ENCODE measurements at places on chromosomes 11 and 22.
A peak's percentile ranks its signal among the peaks of the same experiment; 100 is the strongest.

- peak; percentile 51 for DNase-seq
Measured at GRCh38 chr11:11281626-11282025, 71.4 kb downstream of the CSNK2A3 start.

DNA sequence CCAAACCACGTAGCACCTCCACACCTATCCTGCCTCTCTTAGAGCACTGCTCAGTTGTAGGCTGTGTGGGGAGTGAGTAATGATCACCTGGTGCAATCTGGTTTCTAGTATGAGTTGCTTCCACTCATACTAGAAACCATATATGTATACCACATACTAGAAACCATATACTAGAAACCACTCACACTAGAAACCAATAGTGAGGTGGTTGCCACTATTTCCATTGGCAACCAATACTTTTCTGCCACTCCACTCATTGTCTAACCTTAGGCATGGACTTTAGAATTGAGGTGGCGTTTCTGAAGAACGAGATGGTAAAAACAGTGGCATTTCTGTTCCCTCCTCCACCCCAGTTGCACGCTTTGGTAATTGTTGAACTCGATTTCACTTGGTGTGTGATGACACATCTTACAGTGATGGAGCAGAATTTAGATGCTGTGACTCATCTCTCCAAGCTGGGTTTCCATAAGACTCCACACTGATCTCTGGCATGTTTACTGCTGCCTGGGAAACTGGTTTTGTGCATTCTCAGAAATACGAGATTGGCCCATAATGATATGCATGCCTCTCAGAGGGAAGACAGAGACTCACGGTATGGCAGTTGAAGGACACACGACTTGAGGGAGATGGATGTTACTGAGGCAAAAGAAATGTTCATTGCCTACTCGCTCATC, 82.9 kb downstream of the KIRREL3 start:
- no peak for DNase-seq

DNA sequence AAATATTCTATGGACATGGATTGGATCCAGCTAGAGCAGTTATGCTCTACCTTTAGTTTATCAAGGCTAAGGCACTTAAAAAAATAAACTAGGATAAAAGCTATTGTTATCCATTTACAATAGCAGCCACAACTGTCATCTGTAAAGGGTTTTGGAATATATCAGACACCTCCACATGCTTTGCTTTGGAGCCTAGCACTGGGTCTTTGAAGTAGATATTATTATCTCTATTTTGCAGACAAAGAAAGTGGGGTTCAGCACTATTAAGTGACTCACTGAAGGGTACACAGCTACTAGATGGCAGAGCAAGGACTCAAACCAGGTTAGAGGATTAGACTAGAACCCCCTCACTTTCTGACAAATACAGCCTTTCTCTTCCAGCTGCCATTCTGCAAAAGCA, 82.0 kb downstream of the KCNJ1 start:
- no peak for DNase-seq

GRCh38 chr11:119472856-119473222, 49.9 kb upstream of the THY1 start:
- no peak for DNase-seq

- no peak for DNase-seq
Measured at GRCh38 chr11:16406226-16406625, 49.9 kb upstream of the SOX6 start.

DNA sequence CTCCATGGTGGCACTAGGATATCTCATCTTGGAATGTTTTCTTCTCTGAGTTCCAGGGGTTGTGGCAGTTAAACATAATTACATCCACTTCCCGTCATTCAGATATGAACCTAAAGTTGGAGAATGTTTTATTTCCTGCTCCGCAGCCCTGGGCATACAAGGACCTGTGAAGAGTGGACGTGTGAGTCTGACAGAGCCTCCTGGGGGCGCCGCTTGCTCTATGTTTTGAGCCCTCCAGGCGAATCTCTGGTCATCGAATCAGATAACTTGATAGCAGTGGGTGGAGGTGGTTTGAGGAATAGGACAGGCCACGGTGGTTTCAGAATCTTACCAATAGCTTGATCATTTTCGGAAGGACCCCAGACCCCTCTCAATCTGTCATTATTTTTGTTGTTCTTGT, 174.2 kb downstream of the NTM start:
- no peak for DNase-seq

- no peak for DNase-seq
Measured at GRCh38 chr11:76800466-76801200, 17.5 kb downstream of the TSKU start.

- DNase-seq = no peak
Measured at GRCh38 chr11:79406376-79406775, 34.5 kb downstream of the TENM4 start.

DNA sequence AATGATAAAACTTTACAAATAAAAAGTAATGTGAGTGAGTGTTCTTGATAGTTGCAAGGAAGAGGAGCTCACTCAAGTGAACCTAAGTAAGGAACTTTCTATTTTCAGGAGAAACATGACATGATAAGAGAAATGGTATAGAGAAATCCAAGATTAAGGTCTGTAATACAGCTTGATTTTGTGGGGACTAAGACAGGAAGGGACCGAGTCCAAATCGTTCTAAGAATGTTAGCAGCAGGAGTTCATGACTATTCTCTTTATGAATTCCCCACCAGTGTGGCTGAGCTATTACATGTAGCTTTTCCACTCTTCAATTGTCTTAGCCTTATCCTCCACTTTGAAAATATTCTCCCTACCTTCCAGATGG, 698.6 kb upstream of the ARHGAP42 start:
- DNase-seq = no peak

DNA sequence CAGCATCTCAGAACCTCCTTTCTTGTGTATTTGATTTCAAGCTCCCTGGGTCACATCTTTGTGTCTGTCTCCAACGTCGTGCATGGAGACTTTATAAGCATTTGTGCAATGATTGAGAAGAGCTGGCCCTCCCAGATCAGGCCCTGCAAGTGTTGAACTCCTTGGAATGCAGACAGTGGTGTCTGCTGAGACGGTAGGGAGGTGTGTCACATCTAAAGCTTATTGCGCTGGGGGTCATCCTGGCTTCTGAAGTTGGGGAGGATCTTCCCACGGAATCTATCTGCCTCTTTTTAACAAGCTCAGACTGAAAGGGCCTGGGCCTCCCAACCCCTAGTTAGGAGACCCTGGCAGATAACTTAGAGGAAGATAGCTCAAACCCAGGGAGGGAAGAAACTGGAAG, 6.7 kb downstream of the APLNR start:
- DNase-seq = no peak

DNA sequence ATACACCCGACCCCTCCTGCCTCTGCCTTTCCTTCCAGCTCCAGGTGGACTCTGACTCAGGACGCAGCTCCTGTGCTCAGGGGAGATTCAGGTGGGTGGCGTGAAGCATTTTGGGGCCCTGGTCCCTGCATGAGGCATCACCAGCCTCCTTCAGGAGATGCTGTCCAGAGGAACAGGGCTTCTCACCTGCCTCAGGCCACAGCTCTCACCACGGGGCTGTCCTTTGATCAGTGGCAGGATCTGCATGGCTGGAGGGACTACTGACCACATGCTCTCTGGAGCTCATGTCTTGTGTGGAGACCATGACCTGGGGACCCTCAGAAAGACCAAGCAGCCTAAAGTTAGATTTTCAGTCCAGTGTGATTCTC, 58.8 kb downstream of the GGTLC2 start:
- no peak for DNase-seq

- no peak for DNase-seq
Measured at GRCh38 chr22:25182131-25183110, 17.2 kb upstream of the CRYBB3 start.

GRCh38 chr22:39933741-39934140, 26.5 kb upstream of the TMA7B start:
- DNase-seq = no peak

DNA sequence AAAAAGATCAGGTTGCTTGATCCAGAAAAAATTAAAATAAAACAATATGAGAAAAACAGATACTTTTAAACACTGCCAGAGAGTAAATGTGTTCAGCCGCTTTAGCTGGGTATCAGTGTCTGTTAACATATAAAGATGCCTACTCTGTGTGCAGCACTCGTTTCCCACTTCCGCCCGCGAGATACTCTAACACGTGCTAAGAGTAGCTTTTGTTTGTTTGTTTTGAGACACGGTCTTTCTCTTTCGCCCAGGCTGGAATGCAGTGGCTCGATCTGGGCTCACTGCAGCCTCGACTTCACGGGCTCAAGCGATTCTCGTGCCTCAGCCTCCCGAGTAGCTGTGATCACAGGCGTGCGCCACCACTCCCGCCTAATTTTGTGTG, 531 bp upstream of the MEN1 start:
- peak; percentile 65 for DNase-seq

GRCh38 chr22:17772249-17772957, 1.9 kb downstream of the BID start:
- DNase-seq = peak; percentile 60

GRCh38 chr11:67585911-67586310, 2.3 kb downstream of the GSTP1 start:
- no peak for DNase-seq

DNA sequence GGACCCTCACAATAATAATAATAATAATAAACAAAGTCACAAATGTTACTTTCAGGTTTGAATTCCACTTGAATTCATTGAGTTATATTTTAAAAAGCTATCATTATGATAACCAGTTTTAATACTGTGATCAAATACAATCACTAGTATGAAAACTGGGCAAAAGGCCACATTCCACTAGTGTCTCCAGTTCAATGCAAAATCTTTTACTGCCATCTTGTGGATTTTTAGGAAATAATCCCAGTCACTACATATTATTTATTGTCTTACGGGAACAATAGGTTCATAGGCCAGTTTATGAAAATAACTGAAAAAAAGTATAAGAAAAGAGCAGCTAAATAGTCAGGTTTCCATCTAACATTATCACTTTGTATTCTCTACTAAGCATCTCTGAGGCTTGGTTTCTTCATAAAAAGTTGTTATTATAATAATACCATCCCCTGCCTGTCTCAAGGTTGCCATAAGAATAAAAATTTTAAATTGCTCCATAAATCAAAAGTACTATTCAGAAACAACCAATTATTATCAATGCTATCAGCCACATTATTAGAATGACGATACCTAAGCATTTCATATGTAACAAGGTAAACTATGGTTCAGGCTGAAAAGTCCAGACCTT, 533.9 kb upstream of the CCDC90B start:
- DNase-seq = no peak

DNA sequence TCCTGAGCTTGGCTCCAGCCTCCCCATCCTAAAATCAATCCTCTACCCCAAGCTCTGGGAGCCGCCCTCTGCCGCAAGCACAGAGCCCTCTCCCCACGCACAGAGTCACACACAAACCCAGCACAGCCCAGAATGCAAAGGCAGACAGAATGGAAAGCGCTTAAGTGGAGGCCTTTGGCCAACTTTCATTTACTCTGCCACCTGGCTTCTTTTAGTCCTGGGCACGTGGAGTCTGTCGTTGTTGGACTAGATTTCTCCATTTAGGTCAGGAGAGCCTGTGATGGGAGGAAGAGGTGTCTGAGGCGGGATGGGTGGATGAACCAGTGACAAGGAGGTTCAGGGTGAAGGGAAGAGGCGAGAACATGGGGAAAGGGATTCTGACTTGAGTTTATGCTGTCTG, 191.7 kb downstream of the DSCAML1 start:
- DNase-seq = no peak

- no peak for DNase-seq
Measured at GRCh38 chr11:122220321-122220720, 104.3 kb upstream of the BLID start.

DNA sequence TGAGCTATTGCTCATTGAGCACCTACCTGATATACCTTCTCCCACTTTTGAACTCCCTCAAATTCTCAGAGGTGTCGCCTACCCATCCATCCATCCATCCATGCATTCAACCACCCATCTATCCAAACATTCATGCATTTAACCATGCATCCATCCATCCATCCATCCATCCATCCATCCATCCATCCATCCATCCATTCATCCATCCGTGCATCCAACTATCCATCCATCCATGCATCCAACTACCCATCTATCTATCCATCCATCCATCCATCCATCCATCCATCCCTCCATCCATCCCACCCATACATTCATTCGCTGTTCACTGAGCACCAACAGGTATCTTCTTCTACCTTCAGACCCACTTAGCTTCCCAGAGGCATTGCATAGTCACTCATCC, 342.8 kb downstream of the CTTN start:
- DNase-seq = no peak

DNA sequence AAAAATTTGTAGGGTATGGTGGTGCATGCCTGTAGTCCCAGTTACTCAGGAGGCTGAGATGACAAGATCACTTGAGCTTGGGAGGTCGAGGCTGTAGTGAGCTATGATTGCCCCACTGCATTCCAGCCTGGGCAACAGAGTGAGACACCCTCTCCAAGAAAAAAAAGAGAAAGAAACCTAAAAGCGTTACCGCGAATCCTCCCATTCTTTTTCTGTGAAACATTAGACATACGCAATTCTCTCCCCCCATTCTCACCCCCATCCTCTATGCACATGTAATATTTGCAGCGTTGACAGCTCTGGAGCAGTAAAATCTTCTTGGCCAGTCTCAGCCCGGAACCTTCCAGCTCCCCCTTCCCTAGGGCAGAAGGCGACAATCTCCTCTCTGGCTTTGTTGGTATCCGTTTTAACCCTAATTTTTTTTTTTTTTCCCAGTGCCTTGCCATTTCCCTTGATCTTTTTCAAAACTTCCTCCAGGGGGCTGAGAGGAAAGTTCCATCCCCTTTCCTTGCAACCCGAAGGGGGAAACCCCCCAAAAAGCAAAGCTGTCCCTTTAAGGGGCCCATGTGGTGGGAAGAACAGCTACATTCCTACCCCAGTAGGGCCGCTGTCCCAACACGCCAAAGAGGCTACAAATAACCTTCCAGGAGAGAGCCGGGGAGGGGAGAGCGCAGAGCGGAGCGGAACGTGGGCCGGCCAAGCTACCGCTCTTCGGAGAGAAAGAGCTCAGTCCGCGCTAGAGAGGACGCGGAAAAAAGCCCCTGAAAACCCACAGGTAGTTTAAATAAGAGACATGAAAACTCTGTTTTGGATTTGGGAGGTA, 1.9 kb downstream of the LRP4 start:
- peak; percentile 88 for DNase-seq

DNA sequence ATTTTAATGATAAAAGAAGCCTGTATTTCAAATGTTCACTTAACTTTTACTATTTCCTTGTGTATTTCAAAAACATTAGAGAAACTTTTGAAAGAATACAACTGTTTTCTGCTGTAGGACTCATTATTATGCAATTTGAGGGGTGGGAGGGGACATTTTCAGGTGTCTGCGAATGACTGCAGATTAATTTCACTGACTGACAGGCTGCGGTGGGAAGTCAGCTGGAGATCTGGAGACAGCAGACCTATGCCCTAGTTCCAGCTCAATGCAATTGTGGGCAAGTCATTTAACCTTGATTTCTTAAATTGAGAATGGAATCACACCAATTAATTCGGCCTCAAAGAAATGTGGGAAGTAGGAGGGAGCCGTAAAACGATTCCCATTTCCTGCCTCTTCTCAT, 128.7 kb downstream of the ARL14EP start:
- no peak for DNase-seq

DNA sequence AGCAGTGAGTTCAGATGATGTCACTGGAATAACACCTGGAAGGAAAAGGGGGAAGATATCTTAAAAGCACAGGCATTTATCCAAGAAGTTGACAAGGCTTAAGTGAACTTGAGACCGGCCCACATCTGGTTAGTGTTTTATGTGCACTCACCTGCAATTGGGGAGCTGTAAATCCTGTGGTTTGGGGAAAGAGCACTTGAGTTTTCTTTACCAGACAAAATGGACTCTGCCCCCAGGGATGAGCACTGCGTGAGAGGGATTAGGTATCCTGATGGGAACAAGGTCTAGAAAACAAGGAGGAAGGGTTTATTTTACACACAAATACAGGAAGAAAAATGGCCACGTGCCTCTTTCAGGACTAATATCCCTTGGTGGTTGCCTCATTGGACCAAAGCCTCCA, 15.2 kb downstream of the E2F8 start:
- no peak for DNase-seq

- no peak for DNase-seq
Measured at GRCh38 chr11:27349919-27350318, 13.1 kb downstream of the CCDC34 start.

All from sigmoid colon (tissue), 7 donors.